ENCODE measurements at places on chromosomes 16 and 17.

GRCh38 chr17:77223642-77224420, 83.1 kb downstream of the SEC14L1 start:
- DNase-seq = no peak

DNA sequence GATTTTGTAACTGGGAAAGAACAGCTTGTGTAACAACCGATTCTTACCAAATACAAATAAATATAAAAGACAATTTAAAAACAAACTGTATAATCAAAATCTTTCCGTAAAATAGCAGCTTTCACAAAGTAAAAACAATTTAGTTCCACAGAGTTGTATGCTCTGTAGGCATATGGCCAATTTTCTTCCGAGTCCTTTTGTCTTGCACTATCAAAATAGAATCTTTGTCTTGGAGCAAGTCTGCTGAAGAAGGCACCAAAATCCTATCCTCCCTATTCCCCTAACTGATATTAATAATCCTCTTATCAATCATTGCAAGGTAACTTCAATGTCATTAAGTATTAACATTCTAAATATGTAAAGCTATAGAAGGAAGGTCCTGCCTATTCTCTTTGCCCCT, 7.6 kb downstream of the THUMPD1 start:
- DNase-seq = no peak

GRCh38 chr17:66549731-66550207, 247.4 kb downstream of the PRKCA start:
- DNase-seq = no peak

GRCh38 chr16:56195151-56195550, 3.9 kb downstream of the GNAO1 start:
- DNase-seq = no peak

- no peak for DNase-seq
These were observed 309.7 kb downstream of the MAP2K6 start for GRCh38 chr17:69724238-69724637.
